Urinary bladder (tissue), 4 donors: ENCODE measurements at places on chromosomes 11 and 22. TPM values are rescaled to one million over a fixed set of nuclear protein-coding genes. Genes with fewer than 3 reads are reported as not detected.

Gene IGSF22
- 0.21 TPM for total RNA-seq

GRCh38 chr22:29480512-29481264 lies 670 bp downstream of the NEFH start:
- no peak for DNase-seq

Gene SCGB1C1
- not detected for total RNA-seq

DNA sequence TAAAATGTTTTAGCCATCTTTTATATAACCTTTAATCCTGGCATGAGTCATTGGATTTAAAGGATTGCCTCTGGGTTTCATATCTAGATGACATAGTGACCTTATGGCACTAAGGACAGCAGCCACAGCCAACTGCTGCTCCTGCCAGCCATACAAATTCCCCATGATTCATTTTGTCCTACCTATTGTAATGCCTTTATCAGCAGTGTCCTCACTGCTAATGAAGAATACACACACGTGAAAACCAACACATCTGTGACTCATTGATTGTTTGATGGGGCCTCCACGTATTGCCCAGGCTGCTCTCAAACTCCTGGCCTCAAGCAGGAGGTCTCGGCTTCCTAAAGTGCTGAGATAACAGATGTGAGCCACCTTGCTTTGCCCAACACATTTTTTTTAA lies 1.8 kb downstream of the LDHAL6A start:
- no peak for DNase-seq

Gene OR52H1
- total RNA-seq = 2.2 TPM

Gene NF2
- total RNA-seq = 28.9 TPM
